Muscle of back (tissue), 13 donors: ENCODE measurements at places on chromosomes 3 and 15.

DNA sequence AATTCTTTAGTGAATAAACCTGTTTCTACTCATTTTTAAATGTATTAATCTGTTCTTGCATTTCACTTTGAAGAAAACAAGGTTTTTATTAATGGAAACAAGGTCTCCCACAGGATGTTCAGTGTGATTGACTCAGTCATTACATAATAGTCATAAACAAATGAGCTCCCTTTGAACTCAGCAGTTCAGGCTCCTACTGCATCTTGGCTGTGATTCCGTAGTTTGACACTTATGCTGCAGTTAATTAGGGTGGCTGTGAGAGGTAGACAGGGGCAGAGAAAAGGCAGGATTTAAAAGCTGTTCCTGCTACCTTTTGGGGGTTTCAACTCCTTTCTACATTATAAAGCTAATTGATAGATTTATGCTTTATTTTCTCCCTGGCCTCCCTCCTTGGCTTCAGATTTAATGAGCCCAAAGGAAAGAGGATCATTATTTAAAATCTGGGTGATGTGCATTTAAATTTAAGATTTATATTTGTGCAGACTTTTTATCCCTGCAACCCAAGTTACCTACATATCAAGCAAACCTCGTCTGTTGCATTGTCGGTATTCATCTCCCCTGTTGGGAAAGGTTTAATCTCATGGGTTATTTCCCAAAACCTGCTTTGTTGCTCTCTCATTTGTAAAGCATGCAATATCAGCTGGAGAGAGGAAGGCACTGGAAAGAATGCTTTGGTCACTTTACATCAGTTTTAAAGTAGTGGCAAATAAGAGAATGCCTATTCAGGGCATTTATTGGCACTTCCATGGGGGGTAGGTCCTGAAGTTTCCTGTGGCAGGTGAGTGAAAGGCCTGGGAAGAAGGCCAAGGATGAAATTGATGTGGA is 345.0 kb upstream of the NR2E3 start:
- DNase-seq = no peak

- DNase-seq = no peak
Observed at GRCh38 chr3:142596726-142597088, 514 bp downstream of the PLS1 start.

- no peak for DNase-seq
Observed at GRCh38 chr15:69734699-69735098, 282.1 kb downstream of the RPLP1 start.

DNA sequence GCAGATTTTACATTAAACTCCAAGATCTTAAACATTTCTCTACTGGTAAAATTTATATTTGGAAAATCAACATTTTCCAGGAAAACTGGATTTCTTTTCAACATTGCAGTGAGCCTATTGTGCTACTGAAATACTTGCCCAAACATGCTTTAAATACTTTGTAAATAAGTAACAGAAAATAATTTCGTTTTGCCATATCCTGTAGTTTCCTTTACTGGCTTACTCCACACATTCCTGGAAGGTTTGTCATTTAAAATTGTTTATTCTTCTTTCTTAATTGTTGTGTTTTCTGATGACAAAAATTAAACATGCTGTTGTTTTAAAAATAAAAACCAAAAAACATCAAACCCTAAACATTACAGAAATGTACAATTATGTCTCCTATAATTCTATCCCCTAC is 22.0 kb downstream of the ACAD11 start:
- no peak for DNase-seq
